Mesothelial cell of epicardium (in vitro differentiated cells): ENCODE measurements at places on chromosomes 2 and 18. TPM values are rescaled to one million over a fixed set of nuclear protein-coding genes. Genes with fewer than 3 reads are reported as not detected.

DNA sequence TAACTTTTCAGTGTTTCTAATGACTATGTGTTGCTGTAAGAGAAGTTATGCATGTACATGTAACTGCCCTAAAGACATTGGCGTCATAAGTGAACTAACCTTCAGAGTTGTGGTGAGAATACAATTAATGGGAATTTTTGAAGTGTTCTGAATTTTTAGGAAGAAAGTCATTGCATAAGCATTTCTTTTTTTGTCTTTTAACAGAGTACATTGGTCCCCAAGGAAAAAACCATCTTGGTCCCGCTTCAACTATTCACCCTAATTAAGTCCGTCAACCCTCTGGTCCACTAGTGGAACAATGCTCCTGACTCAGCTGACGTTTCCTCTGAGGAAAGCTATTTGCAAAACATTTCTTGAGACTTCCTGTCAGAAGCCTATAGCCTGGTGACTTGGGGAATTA lies 41.1 kb upstream of the VIT start:
- H3K4me1 ChIP-seq = peaks cover 19% of the 10 kb centered on the region
- H3K4me3 ChIP-seq = no peak overlapping the region
- no peaks in the 10 kb centered on the region for H3K36me3 ChIP-seq
- DNase-seq = no peak
- H3K27ac ChIP-seq = no peak overlapping the region

DNA sequence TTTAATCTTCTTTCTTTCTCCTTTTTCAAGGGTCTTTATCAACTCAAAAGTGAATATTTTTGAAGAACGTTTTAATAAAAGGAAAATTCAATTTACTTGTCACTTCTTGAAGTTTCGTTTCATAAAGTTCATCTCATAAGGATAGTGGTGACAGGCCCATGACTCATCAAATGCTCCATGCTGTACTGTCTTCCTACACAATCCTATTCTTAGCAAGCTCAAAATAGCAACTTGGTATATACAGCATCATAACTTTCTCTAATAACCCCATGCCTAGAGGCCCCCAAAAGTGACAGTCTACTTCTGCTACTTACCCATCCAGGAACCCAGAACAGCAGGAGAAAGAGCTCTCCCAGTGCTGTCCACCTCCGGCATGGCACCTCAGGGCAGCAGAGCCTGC lies 7.7 kb downstream of the FBXO15 start:
- H3K36me3 ChIP-seq = no peaks in the 10 kb centered on the region
- DNase-seq = no peak
- H3K4me3 ChIP-seq = no peak overlapping the region
- H3K4me1 ChIP-seq = peaks cover 3% of the 10 kb centered on the region
- no peak overlapping the region for H3K27ac ChIP-seq

GRCh38 chr2:125564471-125564870 lies 1091.5 kb upstream of the GYPC start:
- no peak overlapping the region for H3K4me3 ChIP-seq
- DNase-seq = no peak

GRCh38 chr18:14221689-14222088 lies 89.5 kb upstream of the ZNF519 start:
- H3K4me3 ChIP-seq = no peak overlapping the region
- no peak overlapping the region for H3K27ac ChIP-seq
- DNase-seq = no peak
- no peaks in the 10 kb centered on the region for H3K36me3 ChIP-seq
- H3K27me3 ChIP-seq = no peaks in the 10 kb centered on the region

DNA sequence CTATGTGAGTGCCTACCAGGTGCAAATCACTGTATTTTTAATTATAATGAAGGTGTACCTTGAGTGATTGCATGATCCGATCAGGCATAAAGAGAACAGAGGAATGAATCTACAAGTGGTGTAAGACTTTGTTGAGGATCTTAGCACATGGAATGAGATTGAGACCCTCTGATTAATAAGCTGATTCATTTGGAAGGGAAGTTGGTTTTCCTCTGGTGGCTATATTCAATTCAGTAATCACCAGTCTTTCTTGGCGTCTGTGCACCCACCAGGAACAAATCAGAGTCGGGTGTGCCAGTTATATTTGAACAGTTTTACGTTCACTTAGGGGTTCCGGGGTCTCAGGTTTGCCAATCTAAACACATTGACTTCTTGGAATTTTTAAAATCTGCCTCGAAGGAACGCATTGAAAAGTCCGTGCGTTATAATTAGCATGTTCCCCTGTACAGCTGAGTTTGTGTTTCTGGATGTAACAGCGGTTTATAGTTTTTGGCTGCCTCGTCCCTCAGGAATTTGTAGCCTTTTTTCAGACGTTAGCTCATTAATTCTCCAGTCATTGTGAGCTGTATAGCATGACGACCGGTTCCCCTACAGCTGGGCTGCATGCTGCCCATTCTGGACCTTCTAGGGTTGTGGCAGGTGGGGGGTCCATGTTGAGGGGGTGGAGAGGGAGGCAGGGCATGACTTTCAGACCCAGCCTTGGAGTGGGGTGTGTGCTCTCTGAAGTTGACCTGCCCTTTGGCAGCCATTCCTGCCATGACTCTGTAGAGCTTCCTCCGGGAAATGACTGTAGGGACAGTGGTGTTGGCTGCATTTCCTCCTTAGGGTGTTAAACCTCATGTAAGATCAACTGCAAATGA lies 20.3 kb downstream of the MYO1B start:
- no peak for DNase-seq
- H3K27me3 ChIP-seq = no peaks in the 10 kb centered on the region
- H3K4me1 ChIP-seq = peaks cover 26% of the 10 kb centered on the region
- H3K36me3 ChIP-seq = peaks cover 3% of the 10 kb centered on the region
- no peak overlapping the region for H3K4me3 ChIP-seq
- H3K27ac ChIP-seq = no peak overlapping the region

DNA sequence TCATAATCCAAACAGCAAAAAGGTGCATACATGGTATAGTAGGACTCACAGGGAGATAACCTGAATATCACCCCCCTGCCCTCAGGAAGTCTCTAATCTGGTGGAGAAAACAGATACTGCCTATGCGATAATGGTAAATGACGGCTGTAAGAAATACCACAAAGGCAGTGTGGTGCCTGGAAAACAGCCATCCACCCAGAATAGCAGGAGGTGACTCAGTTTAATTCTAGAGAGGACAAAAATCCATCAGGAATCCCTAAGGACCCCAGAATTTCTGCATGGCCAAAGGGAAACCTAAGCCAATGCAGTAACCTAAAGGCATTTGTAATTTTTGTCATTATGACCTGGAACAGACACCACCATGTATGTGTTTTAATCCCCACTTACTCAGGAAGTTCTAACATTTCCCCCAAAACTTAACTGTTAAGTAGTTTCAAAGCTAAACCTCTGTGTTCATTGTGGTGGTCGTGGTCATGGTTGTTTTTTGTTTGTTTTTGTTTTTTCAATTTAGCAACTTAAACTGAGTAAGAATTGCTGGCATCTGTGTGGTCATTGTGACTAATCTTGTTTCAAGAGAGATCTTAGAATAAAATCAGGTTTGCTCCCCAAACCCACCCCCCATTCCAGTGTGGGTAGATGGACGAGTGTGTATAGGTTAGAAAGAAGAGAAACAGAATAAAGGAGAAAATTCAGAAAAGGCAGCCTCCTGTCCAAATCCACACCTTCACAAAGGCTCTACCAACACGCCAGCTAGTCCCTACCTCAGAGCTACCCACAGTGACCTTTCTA lies 121.5 kb upstream of the CDCA7 start:
- H3K36me3 ChIP-seq = peaks cover 41% of the 10 kb centered on the region
- no peak overlapping the region for H3K4me3 ChIP-seq
- no peak overlapping the region for H3K27ac ChIP-seq
- no peaks in the 10 kb centered on the region for H3K27me3 ChIP-seq

DNA sequence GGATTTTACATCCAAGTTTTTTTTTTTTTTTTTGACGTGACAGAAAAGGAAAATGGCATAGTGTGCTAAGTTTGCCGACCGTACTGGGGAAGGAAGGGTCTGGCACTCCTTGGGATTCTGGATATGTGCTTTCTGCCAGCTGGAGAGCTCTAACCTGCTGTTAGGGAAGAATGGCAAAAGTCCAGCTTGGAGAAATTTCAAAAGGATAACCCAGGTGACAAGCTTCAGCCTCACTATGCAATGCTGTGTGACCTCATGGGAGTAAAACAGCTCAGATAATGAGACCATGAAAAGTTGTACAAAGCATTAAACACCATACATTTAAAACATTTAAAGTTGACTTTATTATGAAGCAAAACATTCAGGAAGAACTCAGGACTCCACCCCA lies 10.3 kb upstream of the GPR45 start:
- no peak overlapping the region for H3K27ac ChIP-seq
- H3K4me1 ChIP-seq = peaks cover 6% of the 10 kb centered on the region
- no peak for DNase-seq

- H3K36me3 ChIP-seq = no peaks in the 10 kb centered on the region
- H3K4me1 ChIP-seq = no peaks in the 10 kb centered on the region
- H3K27me3 ChIP-seq = peaks cover 44% of the 10 kb centered on the region
- H3K27ac ChIP-seq = no peak overlapping the region
- DNase-seq = no peak
Measured at GRCh38 chr2:3672861-3673678, 15.1 kb downstream of the ALLC start.

AMER3 gene
- not detected in 3 replicates for total RNA-seq

SERPINB11 gene
- not detected in 3 replicates for total RNA-seq

ABCB11 gene
- total RNA-seq = 0.02 to 0.18 TPM (median 0.07 TPM) in 3 replicates

CSRNP3 gene
- total RNA-seq = 29.1 to 31.2 TPM (median 29.6 TPM) in 3 replicates

NGEF gene
- total RNA-seq = 0.51 to 1.3 TPM (median 1.3 TPM) in 3 replicates

PFN4 gene
- total RNA-seq = 1.2 to 1.6 TPM (median 1.3 TPM) in 3 replicates

PLEKHH2 gene
- total RNA-seq = 11.3 to 12.0 TPM (median 11.8 TPM) in 3 replicates
